ENCODE measurements at places on chromosomes 3 and 15. TPM values are rescaled to one million over a fixed set of nuclear protein-coding genes. Genes with fewer than 3 reads are reported as not detected.

THPO gene
- total RNA-seq = 0.28 TPM

MRAS gene
- total RNA-seq = 25.9 TPM

ZSCAN2 gene
- 6.3 TPM for total RNA-seq

NMNAT3 gene
- 0.19 TPM for total RNA-seq

SNTN gene
- not detected for total RNA-seq

UNC13C gene
- total RNA-seq = not detected

BFSP2 gene
- not detected for total RNA-seq

DNAJB8 gene
- total RNA-seq = not detected

SYNM gene
- total RNA-seq = 6.1 TPM

SERINC4 gene
- total RNA-seq = not detected

HDGFL3 gene
- 40.6 TPM for total RNA-seq

C15orf62 gene
- total RNA-seq = not detected

KLHL40 gene
- total RNA-seq = not detected

CACNA2D2 gene
- not detected for total RNA-seq

LRRK1 gene
- total RNA-seq = 5.6 TPM

RAD54L2 gene
- 14.8 TPM for total RNA-seq

GALNT15 gene
- total RNA-seq = 27.1 TPM

CCR3 gene
- not detected for total RNA-seq

SH2D7 gene
- not detected for total RNA-seq

DLEC1 gene
- total RNA-seq = 0.28 TPM

ZNF35 gene
- 9.9 TPM for total RNA-seq

ZBTB20 gene
- total RNA-seq = 11.6 TPM

P2RY13 gene
- total RNA-seq = not detected

RSL24D1 gene
- total RNA-seq = 94.7 TPM
